Activated gamma-delta T cell treated with anti-CD3 and anti-CD28 coated beads, Interleukin-2, amount 50 U/mL, for 16 hours (primary cell): ENCODE measurements at places on chromosomes 12 and 14.

DNA sequence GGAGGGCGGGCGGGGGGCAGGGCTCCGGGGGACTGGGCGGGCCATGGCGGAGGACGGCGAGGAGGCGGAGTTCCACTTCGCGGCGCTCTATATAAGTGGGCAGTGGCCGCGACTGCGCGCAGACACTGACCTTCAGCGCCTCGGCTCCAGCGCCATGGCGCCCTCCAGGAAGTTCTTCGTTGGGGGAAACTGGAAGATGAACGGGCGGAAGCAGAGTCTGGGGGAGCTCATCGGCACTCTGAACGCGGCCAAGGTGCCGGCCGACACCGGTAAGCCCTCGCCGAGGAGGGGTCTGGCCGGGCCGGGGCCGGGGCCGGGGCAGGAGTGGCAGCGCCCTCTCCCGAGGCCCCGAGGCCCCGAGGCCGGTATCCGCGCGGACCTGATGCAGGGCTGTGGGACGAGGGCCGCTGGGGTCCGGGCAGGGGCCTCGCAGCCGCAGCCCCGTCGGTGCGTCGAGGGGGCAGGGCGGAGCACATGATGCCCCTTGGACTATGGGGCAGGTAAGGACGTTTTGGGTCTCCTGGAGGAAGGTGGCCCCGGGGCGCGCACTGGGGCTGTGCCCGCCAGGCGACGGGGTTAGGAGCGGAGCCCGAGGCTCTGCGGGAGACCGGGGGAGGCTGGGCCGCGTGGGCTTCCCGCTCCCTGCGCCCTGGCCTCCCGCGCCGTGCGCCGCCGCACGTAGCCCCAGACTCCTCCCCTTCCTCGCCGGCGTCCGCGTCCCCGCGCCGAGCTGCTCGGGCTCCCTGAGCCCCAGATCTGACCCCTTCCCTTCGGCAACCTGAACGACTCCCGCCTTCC lies at the start of gene TPI1:
TSS of gene TPI1 (plus strand) at position 119 of the 798 bp plus-strand sequence. CDS start at position 155, 36 bp downstream.
- DNase-seq = peak; percentile 60

DNA sequence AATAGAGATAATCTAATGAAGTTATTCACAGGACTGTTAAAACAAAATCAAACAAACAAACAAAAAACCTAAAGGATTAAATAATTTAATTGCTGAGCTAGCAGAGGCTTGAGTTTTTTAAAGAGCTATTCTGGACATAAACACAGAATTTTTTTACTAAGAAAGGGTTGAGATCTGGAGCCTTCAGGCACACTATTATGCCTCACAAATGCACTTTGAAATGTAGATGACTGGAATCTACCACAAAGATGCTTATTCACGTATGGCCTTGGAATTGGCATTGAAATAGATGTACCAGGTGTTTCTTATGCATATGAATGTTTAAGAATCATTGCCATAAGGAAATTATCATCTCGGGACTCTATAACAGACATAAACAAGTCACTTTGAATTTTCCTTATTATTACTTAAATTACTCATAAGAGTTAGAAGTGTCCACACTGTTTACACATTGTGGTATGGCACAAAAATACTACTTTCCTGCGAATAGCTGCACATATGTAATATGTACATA lies 21.6 kb downstream of the PUS7L start:
- DNase-seq = no peak

- DNase-seq = no peak
Observed at GRCh38 chr12:89657739-89658138, 50.9 kb downstream of the ATP2B1 start.

DNA sequence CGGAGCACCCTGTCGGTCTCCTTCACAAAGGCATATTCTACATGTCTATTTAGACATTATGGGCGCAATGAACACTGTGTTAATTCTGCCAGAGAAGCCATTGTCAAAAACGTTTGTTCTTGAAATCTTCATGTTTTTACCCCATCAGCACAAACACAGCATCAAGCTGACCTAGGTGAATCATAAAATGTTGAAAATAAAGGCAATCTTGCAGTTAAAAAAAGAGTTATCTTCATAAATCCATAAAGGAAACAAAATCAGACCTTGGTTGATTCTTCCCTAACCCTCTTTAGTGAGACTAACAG lies 154.9 kb downstream of the DIO2 start:
- DNase-seq = no peak

- DNase-seq = no peak
Observed at GRCh38 chr12:98058213-98058612, 457.2 kb upstream of the TMPO start.

DNA sequence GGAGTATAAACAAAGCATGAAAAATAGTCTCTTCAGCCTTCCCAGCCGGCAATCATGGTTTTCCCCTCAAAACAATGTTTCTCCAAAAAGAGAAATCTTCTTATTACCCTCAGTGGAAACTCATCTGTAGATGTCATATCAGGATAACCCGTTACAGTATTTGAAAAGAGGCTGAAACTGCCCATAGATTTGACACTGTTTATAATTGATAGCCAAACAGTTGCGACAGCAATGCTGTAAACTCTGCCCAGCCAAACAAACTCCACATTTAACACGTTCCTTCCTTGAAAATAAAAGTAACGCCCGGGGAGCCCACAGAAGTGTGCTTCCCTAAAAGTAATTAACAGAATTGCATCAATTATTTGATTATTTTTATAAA lies 201.3 kb upstream of the FOXN3 start:
- no peak for DNase-seq

GRCh38 chr14:22387776-22388241 lies 201.2 kb downstream of the DAD1 start:
- no peak for DNase-seq

GRCh38 chr12:116358893-116359761 lies 81.6 kb upstream of the MED13L start:
- DNase-seq = peak; percentile 51

- DNase-seq = no peak
Observed at GRCh38 chr12:52208424-52209165, 16.8 kb upstream of the KRT80 start.

DNA sequence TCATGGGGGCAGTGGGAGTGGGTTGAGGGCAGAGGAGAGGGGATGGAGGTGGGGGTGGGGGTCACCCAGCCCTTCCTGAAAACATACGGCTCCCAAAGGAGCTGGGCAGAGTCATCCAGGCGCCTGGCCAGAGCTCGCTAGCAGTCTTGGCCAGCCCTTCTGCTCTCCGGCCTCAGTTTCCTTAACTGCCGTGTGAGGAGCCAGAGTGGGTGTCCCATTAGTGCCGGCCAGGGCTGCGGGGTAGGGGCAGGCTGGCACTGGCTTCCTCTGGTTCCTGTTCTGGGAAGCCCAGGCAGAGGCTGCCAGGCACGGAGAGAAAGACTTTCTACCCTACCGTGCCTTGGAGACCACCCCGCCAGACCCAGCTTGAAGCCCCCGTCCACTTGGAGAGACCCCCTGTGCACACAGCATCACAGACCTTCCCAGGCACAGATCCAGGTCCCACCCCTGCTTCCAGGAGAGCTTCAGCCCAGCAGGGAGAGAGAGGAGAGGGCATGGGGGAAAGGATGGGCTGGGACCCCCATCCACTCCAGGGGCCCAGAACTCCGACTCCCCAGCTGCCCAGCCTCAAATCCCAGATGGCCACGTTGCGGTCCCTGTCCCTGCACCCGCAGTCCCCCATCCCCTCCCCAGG lies 93.3 kb downstream of the RFLNA start:
- no peak for DNase-seq

DNA sequence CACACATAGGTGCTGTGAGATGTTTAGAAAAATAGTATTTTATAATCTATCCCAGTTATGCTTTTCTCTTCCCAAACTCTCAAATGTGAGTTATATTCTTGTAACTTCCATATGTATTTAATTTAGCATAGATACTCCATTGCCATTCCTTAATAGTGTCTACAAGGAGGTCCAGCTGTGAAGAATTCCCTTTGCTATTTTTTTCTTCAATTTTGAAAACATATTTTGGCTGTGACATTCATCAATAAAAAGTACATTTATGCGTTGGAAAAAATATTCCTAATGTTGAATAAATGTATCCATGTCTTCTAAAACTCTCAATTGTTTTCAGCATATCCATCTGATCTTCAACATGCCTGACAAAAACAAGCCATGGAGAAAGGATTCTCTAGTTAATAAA lies 1402.0 kb upstream of the SEL1L start:
- DNase-seq = no peak

GRCh38 chr12:7916936-7917335 lies 19.1 kb downstream of the SLC2A3 start:
- no peak for DNase-seq

DNA sequence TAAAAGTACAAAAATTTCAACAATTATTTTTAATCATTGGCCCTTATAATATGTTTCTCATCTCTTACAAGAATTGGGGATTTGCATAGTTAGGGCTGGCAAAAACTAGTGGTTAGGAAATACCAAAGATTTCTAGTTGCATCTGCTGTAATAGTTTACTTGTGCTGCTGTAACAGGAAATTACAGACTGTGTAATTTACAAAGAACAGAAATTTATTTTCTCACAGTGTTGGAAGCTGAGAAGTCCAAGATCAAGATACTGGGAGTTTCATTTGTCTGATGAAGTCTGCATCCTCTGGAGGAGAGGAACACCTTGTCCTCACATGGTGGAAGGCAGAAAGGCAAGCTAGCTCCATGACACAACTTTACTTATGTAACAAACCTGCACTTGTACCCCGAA lies 157.0 kb downstream of the FLRT2 start:
- DNase-seq = no peak

GRCh38 chr14:61566537-61567225 lies 128.6 kb upstream of the HIF1A start:
- DNase-seq = no peak

DNA sequence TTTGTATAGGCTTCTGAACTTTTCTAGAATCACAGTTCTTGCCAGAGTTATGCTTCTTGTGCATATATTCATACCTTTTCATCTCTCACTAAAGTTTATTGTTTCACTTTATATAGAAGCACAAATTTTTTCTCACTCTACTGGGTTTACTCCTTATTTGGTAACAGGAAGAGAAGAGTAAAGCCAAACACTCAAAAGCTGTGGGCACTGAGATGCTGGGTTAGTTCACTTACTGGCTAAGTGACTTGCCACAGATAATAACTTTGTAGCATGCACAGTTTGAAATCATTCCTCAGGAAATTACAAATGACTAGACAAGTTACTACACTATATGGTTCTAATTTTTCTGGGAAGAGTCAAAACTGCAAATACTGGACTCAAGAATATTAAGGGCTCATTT lies 7.8 kb downstream of the HIGD1C start:
- DNase-seq = no peak

GRCh38 chr12:122785503-122785902 lies 11.1 kb downstream of the CCDC62 start:
- DNase-seq = no peak

DNA sequence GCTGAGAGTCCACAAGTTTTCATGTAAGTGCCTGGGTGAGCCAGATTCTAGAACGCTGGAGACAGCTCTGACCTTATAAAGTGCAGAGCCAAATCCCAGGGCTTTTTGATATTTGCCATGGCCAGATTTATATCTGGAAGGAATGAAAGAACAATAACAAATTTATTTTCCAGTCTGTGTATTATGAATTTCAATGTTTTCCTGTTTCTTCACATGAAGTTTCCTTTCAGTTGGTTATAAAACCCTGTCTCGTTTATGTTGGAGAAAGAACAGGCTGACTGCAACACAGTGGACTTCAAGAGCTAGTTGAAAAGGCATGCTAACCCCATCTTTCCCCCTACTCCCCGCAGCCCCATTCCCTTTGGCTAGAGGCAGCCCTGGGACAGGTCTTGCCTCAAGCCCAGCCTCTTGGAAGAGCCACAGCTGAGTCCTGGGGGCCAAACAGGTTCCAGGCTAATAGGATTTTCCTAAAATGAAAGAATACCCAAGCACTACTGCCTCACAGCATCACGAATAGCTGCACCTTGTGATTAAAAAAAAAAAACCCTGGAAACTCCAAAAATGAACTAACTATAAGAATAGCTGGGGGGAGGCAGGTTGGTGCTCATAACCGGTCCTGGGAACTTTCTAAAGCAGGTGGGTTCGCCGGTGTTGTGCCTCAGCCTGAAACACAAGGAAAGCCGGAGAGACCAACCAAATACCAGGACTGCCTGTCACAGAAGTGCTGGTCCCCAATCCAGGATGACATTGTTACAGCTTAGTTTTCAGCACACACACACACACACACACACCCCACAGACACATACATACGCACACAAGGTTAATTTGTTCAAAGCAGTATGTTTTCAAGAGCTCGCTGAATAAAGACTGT lies 1.5 kb downstream of the FBLN5 start:
- no peak for DNase-seq

DNA sequence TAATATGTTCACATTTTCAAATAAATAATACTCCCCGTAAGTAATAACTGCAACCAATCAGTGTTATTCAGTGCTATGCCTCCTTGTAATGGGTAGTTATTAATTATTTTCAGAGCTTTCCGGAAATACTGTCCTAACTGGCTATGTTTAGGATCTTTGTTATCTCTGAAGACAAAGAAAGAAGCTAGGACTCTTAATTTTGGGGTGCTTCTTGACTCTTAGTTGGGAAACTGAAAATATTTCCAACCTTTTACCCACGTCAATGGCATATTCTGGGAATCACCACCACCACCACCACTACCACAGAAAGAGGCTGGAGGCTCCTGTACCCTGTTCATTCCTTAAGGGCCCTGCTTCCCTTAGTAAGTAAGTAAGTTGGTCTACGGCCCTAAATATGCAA lies 39.1 kb downstream of the RAD52 start:
- DNase-seq = no peak

DNA sequence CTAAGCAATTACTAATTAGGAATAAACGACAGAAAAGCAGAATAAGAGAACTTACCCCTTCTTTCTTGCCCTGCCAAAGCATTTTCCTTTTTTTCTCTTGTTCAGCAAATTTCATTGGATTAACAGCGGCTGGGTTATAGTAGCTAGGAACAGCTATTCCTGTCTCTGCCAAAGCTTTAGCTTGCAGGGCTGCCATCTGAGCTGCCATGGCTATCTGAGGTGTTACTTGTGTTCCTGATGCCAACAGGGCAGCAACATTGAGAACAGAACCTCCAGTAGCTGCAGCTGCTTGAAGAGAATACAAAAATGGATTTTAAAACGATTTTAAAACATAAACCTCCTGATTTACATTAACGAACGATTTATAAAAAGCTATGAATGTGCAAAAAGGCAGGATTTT lies 7.4 kb upstream of the ZCCHC8 start:
- no peak for DNase-seq

- DNase-seq = no peak
Observed at GRCh38 chr12:97321621-97322020, 141.0 kb upstream of the RMST start.

GRCh38 chr14:77508249-77508648 lies 9.6 kb upstream of the ISM2 start:
- DNase-seq = no peak

- DNase-seq = no peak
Observed at GRCh38 chr12:124437617-124438436, 129.6 kb downstream of the NCOR2 start.

GRCh38 chr12:22283508-22283907 lies 51.0 kb downstream of the ST8SIA1 start:
- no peak for DNase-seq
